ENCODE measurements at places on chromosomes 1 and 21.

GRCh38 chr1:81126989-81127581 lies 673.6 kb upstream of the ADGRL2 start:
- DNase-seq = no peak

DNA sequence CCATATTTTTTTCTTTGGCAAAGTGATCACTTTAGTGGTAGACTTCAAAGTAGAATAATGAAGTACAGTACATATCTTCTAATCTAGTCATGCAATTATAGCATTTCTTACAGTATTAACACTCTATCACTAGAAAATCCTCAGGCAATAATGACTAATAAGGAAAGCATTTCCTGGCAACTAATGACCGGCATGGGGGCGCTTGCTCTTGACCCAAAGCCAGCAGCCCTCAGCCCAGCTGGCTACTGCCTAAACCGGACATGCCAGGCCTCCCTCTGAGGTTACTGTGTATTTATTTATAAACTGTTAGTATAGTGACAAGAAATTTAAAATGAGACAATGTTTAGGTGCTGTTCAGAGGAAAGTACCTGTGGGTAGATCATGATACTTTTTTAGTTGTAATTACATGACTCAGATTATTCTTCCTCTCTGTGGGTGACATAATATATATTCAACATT lies 633.8 kb downstream of the PTPRC start:
- no peak for DNase-seq

DNA sequence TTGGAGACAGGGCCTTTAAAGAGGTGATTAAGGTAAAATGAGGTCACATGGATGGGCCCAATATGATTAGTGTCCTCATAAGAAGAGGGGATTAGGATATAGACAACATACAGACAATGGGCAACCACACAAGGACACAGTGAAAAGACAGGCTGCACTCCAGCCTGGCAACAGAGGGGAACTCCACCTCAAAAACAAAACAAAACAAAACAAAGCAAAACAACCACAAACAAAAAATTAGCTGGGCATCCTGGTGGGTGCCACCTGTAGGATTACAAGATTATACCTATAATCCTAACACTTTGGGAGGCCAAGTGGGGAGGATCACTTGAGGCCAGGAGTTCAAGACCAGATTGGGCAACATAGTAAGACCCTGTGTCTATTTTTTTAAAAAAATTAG lies 4.8 kb upstream of the MDM4 start:
- DNase-seq = no peak

DNA sequence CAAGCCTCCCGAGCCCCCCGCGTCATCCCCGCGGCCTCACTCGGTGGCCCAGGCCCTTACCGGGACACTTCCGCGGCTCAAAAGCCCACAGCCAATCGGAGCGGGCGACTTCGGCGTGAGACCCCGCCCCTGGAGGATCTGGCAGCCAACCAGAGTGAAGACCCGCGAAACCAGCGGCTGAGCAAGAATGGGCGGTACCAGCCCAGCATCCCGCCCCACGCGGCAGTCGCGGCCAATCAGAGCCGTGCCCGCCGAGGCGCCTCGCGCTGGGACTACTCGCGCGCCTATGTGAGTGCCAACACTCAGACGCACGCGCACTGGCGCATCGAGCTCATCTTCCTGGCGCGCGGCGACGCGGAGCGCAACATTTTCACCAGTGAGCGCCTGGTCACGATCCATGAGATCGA lies 22.5 kb downstream of the DISP3 start:
- peak; percentile 9 for DNase-seq

GRCh38 chr1:65114322-65114721 lies 33.7 kb upstream of the AK4 start:
- DNase-seq = no peak

DNA sequence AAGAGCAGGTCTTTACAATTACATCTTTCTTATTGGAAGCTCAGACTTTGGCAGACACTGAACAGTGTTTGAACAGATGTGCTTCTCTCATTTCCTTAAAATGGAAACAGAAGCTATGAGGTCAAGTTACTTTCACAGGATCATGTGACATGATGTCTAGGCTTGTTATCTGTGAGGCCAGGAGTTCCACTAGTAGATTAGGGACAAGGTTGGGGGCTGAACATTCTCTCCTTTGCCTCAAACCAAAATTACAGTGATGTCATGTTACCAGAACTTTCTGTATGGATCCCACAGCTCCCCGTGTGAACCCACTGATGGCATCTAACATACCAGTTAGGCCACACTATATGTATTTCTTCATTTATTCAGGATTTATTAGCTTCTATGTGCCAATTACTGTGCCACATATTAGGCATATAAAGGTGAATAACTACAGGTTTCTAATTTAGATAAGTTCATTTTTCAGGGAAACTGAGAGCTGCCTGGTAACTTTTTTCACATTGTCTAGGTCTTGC lies 6.0 kb downstream of the DYNLT5 start:
- DNase-seq = no peak

- DNase-seq = no peak
Observed at GRCh38 chr1:150813028-150813707, 5.1 kb upstream of the CTSK start.

DNA sequence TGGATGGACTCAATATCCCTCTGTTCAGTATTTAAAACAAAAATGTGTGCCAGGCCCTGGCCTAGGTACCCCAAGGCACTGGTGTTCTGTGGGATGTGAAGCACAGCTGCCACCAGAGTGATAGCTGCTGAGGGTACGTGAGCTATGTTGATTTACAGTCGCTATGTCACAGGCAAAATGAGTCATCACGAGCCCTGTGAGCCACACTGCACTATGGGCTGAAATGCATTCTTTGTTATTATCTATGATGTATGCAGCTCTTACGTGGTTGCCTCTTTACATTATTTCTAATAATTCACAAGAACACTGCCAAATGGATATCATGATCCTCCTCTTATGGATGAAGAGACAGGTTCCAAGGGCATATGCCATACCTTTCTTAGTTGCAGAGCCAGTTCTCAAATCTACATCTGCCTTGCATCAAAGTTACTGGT lies 2.1 kb downstream of the TEX38 start:
- DNase-seq = no peak

DNA sequence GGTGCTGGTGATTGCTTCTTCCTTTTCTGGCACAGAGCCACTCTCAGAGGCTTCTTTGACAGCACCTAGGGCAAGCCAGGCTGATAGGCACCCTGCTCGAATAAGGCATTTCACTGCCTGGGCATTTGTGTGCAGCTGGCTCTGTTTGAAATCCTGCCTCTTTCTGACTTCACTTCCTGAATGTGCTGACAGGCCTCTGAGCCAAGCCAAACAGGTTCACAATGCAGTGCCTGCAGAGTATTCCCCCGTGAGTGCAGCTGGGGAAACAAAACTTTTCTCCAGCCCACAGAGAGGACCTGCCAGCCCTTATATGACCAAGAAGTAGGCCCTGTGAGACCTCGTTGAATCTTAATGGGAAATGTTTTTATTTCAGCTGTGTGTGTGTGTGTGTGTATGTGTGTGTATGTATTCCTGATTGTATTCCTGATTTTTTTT lies 10.4 kb downstream of the JUN start:
- no peak for DNase-seq

- no peak for DNase-seq
Observed at GRCh38 chr21:45412909-45413611, 8.1 kb downstream of the COL18A1 start.

DNA sequence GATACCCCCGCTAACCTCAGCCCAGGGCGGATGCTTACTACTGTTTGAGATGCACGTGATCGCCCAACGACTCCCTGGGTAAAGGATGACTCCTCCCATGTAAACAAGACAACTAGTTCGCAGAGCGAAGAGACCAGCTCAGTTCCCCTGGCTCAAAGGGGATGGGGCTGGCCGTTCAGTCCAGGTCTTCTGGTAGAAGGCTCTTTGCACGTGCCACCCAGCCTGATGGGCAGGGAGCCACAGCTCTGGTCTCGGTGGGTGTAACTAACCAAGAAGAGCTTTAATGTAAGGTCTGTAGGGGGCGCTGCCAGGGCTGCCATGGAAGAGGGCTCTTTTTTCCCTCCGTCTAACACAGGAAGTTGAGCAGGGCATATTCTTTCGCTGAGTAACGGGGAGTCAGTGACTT lies 49.4 kb upstream of the PARP1 start:
- DNase-seq = peak; percentile 23

DNA sequence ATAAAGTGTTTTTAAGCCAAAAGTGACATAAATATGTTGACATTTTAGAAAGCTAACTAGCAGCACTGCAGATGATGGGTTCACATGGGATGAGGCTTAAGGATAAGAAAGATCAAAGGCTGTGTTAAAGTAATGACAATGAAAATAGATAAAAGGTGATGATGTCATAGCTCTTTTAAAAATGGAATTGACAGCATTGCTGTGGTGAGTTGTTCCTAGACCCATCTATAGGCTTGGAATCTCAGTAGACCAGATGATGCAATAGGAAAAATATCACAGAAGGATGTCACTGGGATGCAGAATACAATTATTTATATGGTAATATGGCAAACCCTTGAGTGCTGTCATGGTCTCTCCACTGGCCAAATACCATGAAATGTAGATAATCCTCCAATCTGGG lies 286.0 kb downstream of the PLA2G4A start:
- DNase-seq = no peak

DNA sequence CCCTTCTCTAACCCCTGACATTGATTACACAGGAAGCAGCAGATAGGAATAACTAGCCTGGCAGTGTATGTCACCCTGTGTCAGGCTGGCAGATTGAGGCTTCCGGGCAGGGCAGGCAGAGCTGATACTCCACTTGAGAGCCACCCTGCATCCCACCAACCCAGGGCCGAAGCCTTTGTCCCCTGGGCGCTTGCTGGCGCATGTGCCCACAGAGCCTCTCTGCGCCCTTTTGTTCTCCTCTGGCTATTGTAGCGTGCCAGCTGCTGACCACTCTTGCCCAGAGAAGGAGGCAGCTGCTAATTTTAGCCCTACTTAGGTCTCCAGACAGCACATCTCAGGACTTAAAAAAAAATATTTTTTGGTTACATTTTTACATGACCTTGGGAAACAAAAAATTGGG lies 304.9 kb downstream of the HHAT start:
- no peak for DNase-seq

DNA sequence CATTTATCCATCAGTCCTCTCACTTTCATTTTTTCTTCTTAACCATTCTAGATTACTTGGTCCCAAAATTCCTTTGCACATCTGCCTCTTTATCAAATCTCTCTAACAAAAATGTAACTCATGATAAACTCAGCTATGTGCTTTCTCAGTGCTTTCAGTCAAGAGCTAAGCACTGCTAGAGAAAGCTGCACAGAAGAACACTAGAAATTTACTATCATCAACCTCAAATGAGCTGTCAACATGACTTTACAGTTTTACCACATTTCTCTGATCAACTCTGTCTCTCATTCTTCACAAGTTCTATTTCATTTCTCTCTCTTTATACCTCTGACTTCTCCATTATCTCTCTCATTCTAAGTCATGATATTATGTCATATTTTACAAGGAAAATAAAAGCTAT lies 54.2 kb upstream of the PRKACB start:
- DNase-seq = no peak

DNA sequence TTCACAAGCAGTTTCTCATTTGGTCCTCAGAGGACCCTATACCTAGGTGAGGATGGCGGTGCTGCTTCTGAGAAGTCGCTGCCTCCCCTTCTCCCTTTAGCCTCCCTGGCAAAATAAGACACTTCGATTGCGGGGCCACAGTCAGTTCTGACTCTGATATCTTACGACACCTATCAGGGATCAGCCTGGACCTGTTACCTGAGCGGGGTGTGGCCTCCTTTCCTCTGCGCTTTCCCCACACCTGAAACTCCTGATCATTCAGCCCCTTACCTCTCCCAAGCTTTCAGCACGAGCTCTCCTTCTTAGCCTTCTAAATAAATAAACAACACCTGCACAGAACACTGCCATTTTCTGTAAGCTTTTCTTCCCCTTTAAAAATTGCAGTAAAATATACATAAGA lies 24.6 kb upstream of the GPR137B start:
- no peak for DNase-seq

DNA sequence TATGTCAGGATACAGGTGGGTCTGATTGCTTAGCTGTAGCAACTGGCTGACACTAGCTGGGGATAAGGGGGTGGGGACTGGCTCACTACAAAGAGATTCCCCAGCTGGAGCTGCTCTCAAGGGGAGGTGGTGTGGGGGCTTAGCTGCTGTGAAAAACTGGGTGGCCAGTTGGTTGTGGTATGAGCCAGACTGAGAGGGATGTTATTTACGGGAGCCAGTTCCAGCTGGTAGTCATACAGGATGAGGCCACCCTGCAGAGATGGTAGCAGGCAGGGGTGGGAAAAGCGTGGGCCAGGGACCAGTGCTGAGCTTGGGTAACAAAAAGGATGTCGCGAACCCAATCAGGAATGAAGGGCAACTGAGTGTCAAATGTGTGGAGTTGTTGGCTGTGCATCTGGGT lies 204.0 kb upstream of the C21orf91 start:
- DNase-seq = no peak

DNA sequence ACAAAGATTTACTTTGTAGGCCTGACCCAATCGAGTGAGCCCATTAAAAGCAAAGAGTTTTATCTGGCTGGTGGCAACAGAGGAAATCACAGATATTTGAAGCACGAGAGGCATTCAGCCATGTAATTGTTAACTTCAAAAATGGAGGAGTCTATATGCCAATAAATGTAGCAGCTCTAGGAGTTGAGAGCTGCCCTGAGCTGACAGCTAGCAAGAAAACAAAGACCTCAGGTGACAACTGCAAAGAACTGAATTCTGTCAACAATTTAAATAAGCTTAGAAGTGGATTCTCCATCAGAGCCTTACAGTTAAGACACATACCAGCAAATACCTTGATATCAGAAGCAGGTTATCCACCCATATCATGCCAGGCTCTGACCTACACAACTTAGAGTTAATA lies 463.1 kb upstream of the NEGR1 start:
- no peak for DNase-seq

DNA sequence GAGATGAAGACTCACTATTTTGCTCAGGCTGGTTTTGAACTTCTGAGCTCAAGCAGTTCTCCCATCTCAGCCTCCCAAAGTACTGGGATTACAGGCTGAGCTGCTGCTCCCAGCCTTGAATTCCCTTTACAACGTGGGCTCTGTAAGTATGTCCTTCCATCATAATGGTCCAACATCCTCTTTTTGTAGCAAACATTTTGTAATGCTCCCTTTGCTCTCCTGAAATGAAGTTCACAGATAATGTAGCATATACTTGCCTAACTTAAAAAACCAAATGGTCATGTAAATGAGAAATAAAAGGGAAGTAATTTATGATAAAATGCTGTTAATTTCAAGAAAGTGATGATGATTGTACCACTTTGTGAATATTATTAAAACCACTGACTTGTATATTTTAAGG lies 30.5 kb upstream of the THEM4 start:
- DNase-seq = no peak

- no peak for DNase-seq
Observed at GRCh38 chr1:205285381-205286101, 36.0 kb downstream of the NUAK2 start.

Measured in stimulated activated CD4-positive, alpha-beta T cell treated with anti-CD3 and anti-CD28 coated beads, Interleukin-2, amount 100 ng/mL, for 48 hours (primary cell).